ENCODE measurements at places on chromosomes 5 and 9.

GRCh38 chr5:153658606-153659005 is 168.1 kb downstream of the GRIA1 start:
- DNase-seq, result peak; percentile 45

DNA sequence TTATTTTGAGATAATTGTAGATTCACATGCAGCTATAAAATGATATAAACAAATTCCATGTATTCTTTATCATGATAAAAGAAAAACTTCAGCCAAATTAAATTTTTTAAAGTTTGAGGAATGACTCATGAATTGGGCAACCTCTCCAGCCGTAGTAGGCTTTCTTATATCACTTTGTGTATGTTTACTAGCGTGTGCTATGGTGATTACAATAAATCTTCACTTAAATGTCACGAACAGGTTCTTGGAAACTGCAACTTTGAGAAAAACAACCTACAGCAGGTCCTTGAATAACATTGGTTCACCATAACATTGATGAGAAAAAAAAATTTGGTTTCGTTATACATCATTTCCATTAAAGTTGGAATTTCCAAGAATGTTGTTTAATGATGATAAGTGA is 730.9 kb upstream of the TYRP1 start:
- peak; percentile 40 for DNase-seq

- no peak for DNase-seq
Observed at GRCh38 chr5:146675636-146676035, 159.6 kb upstream of the GPR151 start.

DNA sequence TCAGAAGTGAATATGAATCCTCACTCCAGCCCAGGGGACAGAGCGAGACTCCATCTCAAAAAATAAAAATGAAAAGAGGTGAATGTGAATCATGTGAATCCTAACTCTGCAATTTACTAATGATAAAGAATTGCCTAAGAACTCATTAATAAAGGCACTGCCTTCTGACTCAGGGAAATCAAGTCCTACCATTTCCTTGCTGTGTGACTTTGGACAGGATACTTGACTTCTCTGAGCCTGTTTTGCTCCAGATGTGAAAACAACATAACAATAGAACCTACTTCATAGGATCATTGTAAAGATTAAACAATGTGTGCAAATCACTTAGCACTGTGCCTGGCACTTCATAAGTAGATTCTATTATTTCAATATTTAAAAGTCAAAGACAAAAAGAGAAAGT is 15.1 kb upstream of the PWWP2A start:
- DNase-seq, result no peak

DNA sequence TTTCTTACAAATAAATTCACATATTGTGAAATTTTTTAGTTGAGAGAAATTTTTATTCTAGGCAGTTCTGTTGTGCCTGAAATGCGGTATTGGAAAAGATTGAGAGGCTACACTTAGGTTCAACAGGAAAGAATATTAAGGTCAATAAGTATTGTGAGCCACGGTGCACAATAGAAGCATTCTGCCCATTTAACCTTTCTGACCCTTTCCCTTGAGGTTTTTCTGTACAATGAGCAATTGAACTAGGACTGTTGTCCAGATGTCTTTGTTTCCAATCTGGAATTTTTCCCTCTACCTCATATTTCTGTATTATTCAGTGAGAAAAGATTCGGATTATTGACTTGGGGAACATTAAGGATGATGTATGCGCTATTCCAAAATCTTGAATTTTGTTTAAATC is 205.2 kb downstream of the NR3C1 start:
- DNase-seq, result no peak

GRCh38 chr5:109805472-109805871 is 115.7 kb downstream of the MAN2A1 start:
- peak; percentile 56 for DNase-seq

- DNase-seq, result no peak
Observed at GRCh38 chr5:6725421-6725820, 12.2 kb downstream of the TENT4A start.
